ENCODE measurements at places on chromosomes 7 and 10. TPM values are rescaled to one million over a fixed set of nuclear protein-coding genes. Genes with fewer than 3 reads are reported as not detected.

TMEM178B gene
- 3.2 TPM for total RNA-seq

PMS2 gene
- 14.3 TPM for total RNA-seq

CFAP69 gene
- total RNA-seq = 1.6 TPM

LHFPL3 gene
- total RNA-seq = not detected

CRHR2 gene
- total RNA-seq = not detected

LIPF gene
- total RNA-seq = not detected

AKR1D1 gene
- not detected for total RNA-seq

CALML5 gene
- total RNA-seq = not detected

DNA sequence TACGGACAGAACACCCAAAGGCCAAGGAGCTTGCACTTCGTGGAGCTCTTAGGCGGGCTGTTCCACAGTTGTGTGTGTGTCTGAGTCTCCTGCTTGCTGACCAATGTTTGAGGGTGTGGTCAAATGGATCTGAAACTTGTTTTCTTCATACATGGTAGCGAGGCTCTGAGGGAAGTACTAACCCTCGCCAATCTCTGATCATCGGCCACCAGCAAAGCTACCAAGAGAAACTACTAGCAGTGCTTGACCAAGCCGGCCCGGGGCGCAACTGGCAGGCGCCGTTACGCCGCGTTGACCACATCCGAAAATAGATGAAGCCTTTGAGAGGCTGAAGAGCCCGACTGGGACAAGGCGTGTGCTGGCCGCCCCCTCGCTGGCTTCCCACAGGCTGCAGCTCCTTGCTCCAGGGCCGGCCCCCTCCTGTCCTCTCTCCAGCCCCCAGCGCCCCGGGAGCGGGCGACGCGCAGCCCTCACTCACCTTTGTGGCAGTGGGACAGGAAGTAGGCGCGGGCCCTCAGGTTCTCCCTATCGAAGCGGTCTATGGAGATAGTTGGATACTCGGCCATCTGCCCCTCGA lies 384 bp downstream of the DCLRE1C start:
- peak; percentile 74 for DNase-seq

DNA sequence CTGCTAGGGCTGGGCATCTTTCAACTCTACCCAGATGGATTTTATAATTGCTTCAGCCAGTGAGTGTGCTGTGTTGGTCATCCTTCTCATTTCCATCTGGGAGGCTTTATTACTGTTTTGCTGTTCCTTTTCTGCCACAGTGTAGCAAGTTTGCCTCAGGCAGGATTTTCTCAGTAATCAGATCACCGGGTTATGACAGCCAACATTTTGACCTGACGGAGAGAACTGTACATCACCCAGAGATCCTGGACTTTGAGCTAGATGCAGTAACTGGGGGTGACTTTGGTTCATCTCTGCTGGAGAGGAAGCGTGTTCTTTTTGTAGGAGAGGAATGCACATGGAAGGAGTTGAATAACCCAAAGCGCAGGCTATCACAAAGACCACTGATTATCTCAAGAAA lies 111.8 kb upstream of the AGR3 start:
- DNase-seq = no peak

- DNase-seq = no peak
These were observed 400.4 kb upstream of the POM121L12 start for GRCh38 chr7:52635021-52635420.

- peak; percentile 39 for DNase-seq
These were observed 7.2 kb upstream of the NRP1 start for GRCh38 chr10:33341637-33342036.

- DNase-seq = no peak
These were observed 19.5 kb downstream of the COL28A1 start for GRCh38 chr7:7516156-7516555.

GRCh38 chr10:29048506-29048905 lies 240.4 kb upstream of the LYZL1 start:
- no peak for DNase-seq

DNA sequence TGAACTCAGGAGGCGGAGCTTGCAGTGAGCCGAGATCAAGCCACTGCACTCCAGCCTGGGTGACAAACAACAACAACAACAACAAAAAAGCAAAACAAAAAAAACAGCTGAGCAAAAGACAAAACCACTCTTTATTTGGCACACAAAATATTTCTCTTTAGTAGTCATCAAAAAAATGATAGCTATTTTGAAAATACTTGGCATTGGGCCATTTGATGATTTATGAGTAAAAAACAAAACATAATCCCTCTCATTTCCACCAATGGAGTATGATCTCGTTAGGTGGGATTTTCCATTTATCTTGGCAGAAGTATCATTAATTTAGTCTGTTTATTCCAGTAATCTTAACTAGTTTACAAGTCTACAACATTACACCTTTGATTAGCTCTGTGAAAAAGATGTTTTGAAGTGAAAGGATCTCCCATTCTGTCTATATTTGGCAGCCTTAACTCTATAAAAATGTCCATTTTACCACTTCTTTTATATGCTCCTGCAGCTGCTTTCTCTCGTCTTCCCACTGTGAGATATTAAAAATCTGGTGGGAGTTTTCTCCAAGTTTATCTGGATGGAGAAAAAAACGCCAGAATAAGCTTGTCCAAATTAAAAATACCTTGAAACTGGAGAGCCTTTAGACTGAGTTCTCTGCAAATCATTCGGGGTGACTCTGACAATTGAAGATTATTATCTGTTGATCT lies 58.8 kb upstream of the AGMO start:
- no peak for DNase-seq

DNA sequence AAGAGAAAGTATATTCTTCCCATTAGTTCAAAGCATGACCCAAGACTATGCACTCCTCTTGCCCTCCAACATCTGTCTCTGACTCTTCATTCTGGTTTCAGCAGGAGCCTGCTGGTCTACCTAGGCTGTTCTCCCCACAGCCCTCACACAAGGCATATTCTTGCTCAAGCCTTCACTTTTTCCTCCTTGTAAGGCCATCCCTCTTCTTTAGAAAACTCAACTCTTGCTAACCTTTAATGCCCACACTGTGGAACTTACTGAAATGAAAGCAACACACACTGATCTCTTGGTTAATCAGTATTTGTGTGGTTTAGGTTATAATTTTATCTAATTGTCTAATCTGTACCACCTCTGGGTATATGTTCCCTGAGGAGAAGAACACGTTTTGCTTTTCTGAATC lies 75.8 kb downstream of the PRKCQ start:
- DNase-seq = no peak

DNA sequence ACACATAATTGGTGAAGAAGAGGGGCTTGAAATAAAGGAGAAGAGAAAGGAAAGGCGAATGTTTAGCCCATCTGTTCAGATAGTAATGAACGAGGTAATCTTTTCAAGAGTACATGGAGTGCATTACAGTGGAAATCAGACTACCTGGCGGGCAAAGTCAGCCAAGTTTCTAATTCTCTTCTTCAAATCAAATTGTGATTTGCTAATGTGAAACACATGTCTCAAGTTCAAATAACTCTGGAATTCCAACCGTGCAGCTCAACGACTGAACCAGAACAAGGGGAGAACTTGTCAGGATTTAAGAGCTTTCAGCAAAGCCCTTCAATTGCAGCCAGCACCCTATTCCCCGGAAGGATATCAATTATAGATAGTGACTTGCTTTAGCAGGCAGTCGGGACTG lies 216.9 kb downstream of the GLI3 start:
- DNase-seq = no peak

DNA sequence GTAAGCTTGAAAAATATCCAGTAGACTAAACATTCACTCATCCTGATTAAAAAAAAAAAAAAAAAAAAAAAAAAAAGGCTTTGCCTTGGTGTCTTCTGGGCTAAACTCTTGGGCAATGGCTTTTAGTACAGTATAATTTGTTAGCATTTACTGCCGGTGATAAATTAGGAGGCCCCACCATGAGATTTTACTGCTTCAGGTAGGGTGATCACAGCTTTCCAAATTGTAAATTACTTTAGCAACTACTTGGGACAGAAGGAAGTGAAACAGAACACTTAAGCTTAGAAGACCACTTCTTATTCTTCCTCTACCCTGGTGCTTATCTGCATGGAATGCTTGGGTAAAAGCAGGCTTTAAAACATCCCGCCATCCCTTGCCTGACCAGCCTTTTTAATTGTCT lies 152.1 kb downstream of the HIBADH start:
- no peak for DNase-seq

- peak; percentile 92 for DNase-seq
These were observed 34.2 kb downstream of the CYP17A1 start for GRCh38 chr10:102802920-102803534.

DNA sequence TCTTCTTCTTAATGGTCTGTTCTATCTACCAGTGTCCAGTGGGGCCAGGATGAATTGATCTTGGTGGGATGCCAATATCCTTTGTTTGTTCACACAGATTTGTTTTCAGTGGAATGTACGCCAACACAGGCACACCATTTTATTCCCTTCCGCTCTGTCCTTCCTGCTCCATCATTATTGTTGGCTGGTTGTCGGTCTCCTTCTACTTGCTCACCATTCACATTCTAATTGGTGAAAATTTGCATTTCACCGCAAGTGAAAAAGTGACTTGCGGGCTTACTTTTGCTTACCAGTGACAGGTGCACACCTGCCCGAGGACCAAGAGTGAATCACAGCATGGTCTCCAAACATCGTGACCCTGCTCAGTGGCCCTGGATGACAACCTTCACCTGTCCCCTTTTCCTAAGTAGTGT lies 148.3 kb downstream of the NOC3L start:
- no peak for DNase-seq

- no peak for DNase-seq
These were observed 33.4 kb downstream of the VWDE start for GRCh38 chr7:12370249-12370648.

DNA sequence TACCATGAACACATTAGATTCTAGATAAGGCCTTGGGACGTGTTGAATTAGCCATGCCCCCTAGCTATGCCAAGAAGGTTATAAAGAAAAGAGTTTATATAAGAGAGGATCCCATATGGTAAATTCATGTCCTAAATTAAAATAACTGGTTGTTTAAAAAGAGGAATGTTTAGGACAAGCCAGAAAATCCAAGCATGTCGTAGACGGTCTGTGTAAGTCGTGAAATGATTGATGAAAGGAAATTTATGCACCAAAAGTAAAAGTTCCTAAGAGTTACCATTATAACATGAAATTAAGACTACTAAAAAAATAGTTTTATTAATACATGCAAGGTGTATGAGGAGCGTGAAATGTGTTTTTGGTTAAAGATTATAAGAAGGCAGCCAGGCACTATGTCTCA lies 624.9 kb downstream of the ARL4A start:
- DNase-seq = no peak

GRCh38 chr7:2099048-2099957 lies 133.4 kb downstream of the MAD1L1 start:
- DNase-seq = peak; percentile 58

GRCh38 chr10:132220061-132220460 lies 33.3 kb downstream of the DPYSL4 start:
- no peak for DNase-seq

DNA sequence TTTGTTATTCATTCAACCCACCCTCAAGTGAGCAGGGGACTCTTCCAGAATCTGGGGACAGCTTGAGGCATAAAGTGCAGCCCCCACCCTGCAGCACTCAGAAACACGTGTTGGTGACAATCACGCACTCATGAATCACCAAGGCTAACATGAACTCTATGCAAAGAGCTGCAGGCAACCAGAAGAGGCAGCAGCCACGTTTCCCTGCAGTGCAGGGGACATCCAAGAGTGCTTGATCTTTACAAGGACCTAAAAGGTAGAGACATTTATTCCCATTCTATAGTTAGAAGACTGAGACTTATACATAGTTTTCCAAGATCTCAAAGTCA lies 135.2 kb upstream of the GDF10 start:
- DNase-seq = peak; percentile 43

DNA sequence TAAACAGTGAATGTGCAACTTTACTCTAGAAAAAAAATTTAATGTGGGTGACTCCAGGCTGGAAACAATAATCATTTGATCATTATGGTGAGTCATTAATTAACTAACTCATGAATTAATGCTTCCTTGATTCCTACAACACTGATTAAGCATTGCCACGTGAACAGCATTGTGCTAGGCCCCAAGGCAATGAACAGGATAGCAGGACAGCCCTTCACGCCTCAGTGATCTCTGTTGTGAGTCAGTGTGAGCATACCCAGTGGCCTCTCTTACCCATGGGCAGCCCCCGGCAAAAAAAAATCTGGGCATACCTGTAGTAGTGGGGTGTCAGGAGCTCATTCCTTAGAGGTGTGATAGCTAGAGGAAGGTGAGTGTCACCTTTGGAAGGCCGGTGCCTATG lies 76.0 kb downstream of the DENND2A start:
- peak; percentile 28 for DNase-seq

DNA sequence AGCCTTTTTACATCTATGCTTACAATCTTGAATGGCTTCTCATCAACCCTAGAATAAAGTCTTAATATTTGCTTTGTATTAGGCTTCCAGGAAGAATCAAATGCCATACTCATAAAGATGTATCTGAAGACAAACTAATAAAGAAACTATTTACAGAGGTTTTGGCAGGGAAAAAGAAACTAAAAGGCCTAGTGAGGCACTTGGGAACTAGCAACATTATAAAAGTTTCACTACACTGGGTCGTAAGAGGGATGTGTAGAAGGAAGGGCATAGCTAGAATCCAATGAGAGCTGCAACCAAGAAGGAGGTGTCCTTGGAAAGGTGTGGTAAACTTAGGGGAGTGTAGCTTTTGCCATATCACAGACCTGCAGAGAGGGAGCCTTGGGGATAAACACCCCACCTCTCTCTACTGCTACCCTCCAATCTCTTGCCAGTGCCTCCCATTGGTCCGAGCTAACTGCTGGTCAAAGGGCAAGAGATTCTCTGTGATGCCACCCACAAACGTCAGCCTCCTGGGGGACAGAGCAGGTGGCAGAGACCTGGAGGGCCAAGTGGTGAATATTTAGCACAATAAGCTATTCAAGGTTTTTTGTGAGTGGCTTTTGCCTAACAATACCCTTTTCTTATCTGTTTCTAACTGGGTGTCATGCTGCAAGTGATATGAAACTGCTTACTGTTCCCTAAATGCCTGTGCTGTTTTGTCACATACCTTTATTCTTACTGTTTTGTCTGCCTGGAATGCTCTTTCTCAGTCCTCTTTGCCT lies 60.7 kb downstream of the CPED1 start:
- DNase-seq = no peak

GRCh38 chr10:133276100-133276434 lies 601 bp downstream of the ADAM8 start:
- no peak for DNase-seq

DNA sequence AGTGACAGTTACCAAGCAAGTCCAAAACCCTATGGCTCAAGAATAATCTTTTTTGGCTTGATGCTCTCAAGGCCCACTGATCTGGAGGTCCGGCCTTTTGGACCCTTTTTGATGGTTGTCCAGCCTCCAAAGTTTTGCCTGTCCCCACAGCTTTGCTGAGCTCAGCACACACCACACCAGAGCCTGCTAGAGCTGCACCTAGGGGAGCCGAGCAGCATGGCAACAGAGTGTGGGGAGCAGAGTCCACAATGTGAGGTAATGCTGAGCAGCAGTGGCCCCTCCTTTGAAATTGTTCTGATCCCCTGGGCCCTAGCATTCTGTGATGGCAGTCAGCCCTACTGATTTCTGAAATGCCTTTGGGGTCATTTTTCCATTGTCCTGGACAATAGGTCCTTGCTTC lies 9.3 kb downstream of the GIMAP7 start:
- no peak for DNase-seq

GRCh38 chr10:112799726-112800510 lies 150.1 kb upstream of the TCF7L2 start:
- no peak for DNase-seq

- DNase-seq = peak; percentile 77
These were observed 57.3 kb downstream of the MAPK8 start for GRCh38 chr10:48363617-48364355.

GRCh38 chr10:48210966-48211365 lies 63.5 kb downstream of the FRMPD2 start:
- DNase-seq = no peak

All from HFFc6 (cell line).